NT2/D1 (cell line): ENCODE measurements at places on chromosomes 11 and 22.

- DNase-seq = no peak
These were observed 12.0 kb upstream of the PHLDA2 start for GRCh38 chr11:2940921-2941821.

GRCh38 chr11:4044976-4045646, 49.5 kb upstream of the RRM1 start:
- DNase-seq = no peak

GRCh38 chr22:25062386-25063085, 110.0 kb downstream of the KIAA1671 start:
- no peak for DNase-seq

DNA sequence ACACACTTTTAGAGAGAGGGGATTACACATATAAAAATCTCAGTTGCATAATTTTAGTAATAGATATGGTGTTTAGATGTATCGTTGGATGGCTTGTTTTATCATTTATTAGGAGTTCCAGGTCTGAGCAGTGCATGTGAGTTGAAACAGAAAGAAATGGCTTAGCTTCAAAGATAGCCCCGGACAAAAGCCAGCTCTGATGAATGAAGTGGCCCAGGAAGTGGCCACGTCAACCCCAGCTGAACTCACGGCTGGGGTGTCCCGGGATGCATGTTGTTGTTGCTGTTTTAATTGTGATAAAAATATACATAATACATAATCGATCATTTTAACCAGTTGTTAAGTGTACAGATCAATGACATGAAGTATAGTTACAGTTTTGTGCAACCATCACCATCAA, 1513.6 kb downstream of the BRD1 start:
- DNase-seq = no peak
